Right atrium auricular region (tissue), 2 donors: ENCODE measurements at places on chromosomes 11 and 22.

DNA sequence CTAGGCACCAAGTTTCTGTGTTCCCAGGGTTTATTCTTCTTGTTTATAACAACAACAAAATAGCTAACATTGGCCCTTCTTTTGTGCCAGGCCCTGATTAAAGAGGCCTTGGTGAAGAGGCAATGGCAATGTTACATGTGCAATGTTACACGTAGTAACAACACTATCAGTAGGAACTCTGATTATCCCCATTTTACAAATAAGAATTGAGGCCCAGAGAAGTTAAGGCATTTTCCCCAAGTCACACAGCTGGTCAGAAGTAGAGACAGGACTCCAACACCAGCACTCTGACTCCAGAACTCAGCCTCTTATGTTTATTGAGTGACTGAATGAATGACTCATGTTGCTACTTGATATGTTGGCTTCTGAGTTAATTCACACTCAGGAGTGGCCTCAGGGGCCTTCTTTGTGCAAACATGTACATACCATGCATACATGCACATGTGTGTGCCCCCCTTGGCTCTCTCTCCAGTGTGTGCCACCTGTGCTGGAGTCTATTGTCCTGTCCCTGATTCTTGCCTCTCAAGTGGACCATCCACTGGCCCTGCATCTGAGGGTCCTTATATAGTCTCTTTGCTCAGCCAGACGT lies 98.4 kb downstream of the TP53I11 start:
- no peaks in the 10 kb centered on the region for H3K27me3 ChIP-seq
- no peak for DNase-seq
- H3K36me3 ChIP-seq = no peaks in the 10 kb centered on the region
- H3K4me1 ChIP-seq = peaks cover 44% of the 10 kb centered on the region

DNA sequence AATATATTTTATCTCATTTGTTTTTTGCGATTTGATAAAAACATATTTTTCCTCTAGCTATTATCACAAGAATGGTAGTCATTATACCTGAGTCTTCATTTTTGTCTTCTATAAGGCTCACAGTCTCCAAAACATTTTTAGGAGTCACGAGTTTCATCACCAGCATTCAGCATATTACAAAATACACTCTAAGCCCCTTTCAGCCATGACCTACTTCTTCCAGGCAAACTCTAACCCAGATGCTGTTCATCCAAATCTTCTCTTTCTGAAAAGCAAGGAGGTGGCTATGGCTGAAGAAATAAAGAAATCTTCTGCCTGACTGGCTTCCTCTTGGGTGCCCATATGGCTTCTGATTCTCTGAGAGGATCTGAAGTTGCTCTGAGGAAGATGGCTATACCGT lies 35.7 kb upstream of the USP47 start:
- DNase-seq = no peak
- peaks cover 17% of the 10 kb centered on the region for H3K4me1 ChIP-seq
- H3K36me3 ChIP-seq = no peaks in the 10 kb centered on the region
- no peak overlapping the region for H3K27ac ChIP-seq
- no peak overlapping the region for H3K4me3 ChIP-seq

DNA sequence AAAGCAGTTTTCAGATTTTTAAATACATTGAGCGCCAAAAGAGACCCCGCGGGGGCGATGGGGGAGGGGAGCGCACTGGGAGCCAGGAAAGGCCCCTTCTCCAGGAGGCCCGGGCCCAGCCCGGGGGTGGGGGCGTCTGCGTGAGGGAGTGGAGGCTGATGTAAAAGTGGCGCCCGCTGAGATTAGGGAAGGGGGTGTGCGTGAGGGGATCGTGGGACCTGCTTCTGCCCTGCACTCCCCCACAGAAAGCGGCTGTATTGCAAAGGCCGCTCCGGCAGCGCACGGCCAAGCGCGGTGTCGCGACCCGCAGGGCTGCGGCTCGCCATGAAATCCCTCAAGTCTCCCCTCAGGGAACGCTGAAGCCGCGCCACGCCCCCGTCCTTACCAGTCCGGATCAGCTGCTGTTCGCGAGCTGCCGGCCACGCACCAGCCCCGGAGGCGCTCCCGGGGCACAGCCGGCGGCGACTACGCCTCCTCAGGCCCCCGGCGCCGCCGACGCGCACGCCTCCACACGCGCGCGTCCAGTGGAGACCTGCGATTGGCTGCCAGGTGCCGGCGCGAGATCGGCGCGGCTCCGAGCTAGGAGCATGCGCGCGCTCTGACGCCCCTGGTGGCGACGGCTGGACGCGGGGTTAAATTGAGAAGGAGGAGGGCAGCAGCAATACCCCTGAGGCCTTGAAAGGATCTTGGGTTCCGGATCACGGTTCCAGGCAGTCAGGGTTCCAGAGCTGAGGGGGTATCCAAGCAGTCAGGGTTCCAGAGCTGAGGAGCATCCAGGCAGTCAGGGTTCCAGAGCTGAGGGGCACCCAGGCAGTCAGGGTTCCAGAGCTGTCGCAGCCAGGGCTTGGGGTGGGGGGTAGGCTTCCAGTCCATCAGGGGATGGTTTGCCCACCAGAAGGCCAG lies at the start of gene ZNF280B:
ZNF280B (minus strand) TSS at position 469 of the 903 bp plus-strand sequence. CDS start 19,344 bp downstream, outside the sequence.
- no peaks in the 10 kb centered on the region for H3K27me3 ChIP-seq
- no peaks in the 10 kb centered on the region for H3K36me3 ChIP-seq
- H3K4me1 ChIP-seq = no peaks in the 10 kb centered on the region
- no peak for DNase-seq
- no peak within 1 kb of the TSS for H3K27ac ChIP-seq

GRCh38 chr11:35393098-35393497 lies 26.3 kb downstream of the SLC1A2 start:
- no peak for DNase-seq
- H3K4me1 ChIP-seq = peaks cover 9% of the 10 kb centered on the region
- no peak overlapping the region for H3K4me3 ChIP-seq
- no peaks in the 10 kb centered on the region for H3K27me3 ChIP-seq

DNA sequence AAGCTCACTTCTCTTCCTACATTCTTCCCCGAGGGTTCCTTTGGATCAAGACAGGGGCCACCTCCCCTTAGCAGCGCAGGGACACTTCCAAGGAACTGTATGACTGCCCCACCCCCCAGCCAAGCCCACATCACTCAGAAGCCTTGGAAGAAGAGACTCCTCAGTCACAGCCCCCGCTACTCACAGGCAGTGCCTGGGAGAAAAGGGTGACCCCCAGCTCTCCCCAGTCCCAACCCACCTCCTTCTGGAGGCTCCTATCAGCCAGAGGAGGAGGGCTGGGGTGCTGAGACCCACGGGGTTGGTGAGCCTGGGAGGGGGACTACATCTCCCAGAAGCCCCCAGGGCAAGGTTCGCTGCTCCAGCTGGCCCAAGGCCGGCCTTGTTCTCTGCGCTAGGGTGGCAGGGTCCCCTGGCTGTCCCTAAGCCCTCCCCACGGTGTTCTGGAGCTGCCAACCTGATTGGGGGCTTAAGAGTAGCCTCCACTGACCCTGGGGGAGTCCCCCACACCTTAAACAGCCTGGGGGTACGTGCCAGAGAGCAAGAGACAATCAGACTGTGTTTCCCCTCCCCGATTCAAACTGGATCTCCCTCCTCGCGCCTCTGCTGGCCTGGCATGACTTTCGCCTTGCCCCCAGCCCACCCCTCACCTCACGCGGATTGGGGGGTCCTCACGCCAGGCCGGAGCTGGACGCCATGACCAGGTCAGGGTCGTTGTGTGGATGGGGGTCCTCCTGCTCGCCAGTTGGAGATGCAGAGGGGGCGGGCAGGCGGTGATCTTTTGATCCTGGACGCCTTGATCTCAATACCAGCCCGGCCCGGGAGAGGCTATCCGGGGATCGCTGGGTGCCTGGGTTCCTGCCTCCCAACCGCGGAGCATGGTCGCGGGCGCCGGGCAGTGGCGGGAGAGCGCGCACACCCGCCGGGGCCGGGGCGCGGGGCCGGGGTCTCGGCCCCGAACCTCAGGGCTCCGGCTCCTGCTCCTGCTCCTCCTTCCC lies 838 bp downstream of the BCL9L start:
- no peak for DNase-seq
- H3K27me3 ChIP-seq = no peaks in the 10 kb centered on the region
- H3K27ac ChIP-seq = peak overlapping the region; percentile 98
- no peaks in the 10 kb centered on the region for H3K36me3 ChIP-seq

DNA sequence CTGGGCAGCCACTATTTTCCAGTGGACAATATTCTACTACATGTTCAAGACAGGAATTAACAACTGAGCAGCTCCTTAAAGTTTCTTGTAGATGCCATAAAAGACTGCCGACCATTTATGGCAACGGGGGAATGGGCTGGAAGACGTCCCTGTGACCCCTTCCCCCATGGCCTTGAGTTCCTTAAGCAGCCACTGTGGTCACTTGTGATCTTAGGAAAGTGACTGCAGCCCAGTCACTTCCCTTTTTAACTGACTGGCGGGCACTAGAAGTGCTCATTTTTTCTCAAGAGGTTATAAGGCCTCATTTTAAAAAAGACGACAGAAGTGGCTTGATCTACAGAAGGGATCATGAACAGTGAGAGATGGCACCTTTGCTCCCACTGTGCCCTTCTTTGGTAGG lies 153.2 kb upstream of the NARS2 start:
- H3K27me3 ChIP-seq = no peaks in the 10 kb centered on the region
- H3K4me1 ChIP-seq = no peaks in the 10 kb centered on the region
- no peak overlapping the region for H3K27ac ChIP-seq
